ENCODE measurements at places on chromosomes 13 and 19.

- peak; percentile 82 for DNase-seq
Measured at GRCh38 chr19:49677901-49678674, 1.0 kb downstream of the PRMT1 start.

- DNase-seq: no peak
Measured at GRCh38 chr13:25873242-25873612, 178.6 kb downstream of the SHISA2 start.

DNA sequence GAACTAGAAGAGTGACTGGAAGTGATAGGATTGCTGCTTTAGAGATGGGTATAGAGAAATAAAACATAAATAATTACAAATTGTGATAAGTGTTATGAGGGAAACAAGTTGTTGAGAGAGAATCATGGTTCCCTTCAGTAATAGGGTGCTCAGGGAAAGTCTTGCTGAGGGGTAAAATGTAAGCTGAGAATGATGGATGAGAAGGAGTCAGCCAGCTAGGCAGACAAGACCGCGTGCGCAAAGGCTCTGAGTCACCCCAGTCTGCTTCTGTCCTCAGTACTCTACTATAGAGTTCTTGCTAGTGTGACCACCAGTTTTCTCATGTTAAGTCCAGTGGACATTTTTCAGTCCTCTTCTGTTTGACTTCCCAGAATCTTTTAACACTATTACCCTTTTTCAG lies 39.5 kb downstream of the PCCA start:
- no peak for DNase-seq

GRCh38 chr19:13861392-13861713 lies 15.6 kb upstream of the NANOS3 start:
- DNase-seq: no peak

- no peak for DNase-seq
Measured at GRCh38 chr19:11164296-11164695, 8.7 kb upstream of the SPC24 start.

- peak; percentile 59 for DNase-seq
Measured at GRCh38 chr13:78998630-78999315, 339.8 kb upstream of the OBI1 start.

DNA sequence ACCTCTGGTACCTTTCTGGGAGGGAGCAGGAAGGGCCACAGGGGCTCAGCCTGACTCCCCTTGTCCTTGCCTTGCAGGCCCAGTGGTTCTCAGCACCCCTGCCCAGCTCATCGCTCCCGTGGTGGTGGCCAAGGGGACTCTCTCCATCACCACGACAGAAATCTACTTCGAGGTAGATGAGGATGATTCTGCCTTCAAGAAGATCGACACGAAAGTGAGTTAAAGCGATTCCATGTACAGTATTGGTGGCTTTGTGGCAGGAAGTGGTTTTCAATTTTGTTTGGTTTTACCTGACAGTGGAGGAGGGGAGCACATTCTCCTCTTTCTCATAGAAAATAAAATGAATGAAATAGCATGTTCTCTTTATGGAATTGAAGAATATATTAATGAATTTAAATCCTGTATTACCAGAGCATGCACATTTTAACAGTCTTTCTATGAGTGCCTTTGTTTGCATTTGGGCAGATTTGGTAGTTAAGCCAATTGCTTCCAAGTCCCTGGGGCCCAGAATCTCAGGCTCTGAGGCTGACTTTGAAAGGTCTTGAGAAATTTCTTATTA lies 4.1 kb downstream of the MAB21L1 start:
- peak; percentile 62 for DNase-seq

DNA sequence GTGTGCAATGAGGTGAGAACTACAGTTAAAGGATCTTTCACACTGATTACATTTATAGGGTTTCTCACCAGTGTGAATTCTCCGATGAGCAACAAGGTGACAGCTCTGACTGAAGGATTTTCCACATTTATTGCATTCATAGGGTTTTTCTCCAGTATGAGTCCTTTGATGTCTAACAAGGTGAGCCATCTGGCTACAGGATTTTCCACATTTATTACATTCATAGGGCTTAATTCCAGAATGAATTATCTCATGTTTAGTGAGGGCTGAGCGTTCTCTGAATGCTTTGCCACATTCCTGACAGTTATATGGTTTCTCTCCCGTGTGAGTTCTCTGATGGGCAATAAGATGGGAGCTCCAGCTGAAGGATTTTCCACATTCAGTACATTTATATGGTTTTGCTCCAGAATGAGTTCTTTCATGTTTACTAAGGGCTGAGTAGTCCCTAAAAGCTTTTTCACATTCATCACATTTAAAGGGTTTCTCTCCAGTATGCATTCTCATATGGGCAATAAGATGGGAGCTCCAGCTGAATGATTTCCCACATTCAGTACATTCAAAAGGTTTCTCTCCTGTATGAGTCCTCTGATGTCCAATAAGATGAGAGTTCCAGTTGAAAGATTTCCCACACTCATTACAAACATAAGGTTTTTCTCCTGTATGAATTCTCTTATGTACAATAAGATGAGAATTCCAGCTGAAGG lies 4.4 kb upstream of the C19orf18 start:
- DNase-seq: no peak

DNA sequence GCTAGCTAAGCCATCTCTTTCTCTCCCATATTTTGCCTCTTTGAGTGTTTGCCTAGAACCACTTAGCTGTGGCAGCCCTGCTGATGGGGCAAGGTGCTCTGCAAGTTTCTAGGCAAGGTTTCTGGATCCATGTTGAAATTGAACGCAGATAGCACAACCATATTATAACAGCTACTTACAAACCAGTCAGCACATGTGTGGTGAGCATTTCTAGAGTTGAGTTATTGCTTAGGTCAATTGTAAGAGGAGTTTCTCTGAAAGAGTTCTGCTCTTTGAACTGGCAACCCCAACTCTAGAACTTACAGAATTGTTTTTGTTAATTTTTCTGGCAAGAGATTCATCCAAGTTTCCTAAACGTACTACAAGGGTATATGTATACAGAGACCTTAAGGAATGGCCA lies 103.3 kb downstream of the GGACT start:
- DNase-seq: no peak

DNA sequence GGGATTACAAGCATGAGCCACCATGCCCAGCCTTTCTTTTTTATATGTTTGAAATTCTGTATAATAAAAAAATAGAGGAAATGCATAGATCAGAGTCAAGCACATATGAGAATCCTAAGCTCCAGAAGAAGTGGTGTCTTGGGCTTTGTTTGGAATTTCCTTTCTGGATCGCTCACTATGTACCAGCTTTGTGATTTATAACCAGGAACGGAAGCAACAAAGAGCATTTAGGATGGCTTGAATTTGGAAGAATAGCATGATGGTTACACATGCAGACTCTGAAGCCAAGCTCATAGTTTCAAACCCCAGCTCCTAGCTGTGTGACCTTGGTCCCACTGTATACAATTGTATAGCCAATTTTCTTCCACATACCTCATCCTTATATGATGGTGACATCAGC lies 28.0 kb upstream of the SLC15A1 start:
- DNase-seq: no peak

- DNase-seq: no peak
Measured at GRCh38 chr19:18515959-18516358, 5.9 kb downstream of the ELL start.

- no peak for DNase-seq
Measured at GRCh38 chr13:110057052-110057451, 249.9 kb downstream of the COL4A1 start.

DNA sequence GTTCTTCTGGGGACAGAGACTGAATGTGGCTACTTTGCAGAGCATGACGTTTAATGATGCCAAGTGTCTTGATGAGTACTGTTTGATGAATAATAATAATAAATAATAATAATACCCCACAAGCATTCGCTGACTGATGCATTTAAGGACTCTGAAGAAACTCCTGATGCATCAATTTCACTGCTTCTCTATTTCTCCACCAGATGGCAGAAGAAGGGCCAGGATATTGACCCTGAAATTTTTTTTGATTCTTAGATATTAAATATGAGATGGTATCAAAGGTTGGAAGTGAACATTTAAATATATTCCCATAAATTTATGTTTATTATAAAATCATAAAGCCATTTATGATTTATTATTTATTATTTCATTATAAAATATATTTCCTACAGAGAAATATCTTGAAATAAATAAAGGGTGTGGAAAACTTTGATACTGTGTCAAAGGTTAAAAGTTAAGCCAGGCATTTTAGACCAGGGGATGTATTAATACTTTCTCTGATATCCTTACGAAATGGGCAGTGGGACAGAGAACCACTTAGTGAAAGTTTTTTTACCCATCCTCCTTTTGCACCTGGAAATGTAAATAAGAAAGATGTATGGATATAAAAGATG lies 170.9 kb downstream of the LACC1 start:
- DNase-seq: peak; percentile 9

- DNase-seq: no peak
Measured at GRCh38 chr19:7304200-7304599, 10.0 kb upstream of the INSR start.

DNA sequence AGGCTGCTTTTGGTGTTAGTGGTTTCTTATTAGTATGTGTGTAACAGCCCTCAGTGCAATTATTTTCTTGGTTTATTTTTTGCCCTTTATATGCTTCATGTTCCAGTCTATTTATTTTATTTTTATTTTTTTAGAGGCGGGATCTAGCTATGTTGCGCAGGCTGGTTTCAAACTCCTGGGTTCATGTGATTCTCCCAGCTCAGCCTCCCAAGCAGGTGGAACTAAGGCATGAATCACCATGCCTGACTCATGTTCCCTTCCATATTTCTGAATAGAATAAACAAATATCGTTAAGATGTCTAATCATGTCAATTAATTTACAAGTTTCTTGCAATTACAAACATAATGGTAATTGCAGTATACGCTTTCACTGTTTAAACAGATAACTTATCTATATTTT lies 11.7 kb downstream of the SKA3 start:
- DNase-seq: no peak

GRCh38 chr13:111139452-111139851 lies 24.3 kb downstream of the ARHGEF7 start:
- DNase-seq: peak; percentile 59

DNA sequence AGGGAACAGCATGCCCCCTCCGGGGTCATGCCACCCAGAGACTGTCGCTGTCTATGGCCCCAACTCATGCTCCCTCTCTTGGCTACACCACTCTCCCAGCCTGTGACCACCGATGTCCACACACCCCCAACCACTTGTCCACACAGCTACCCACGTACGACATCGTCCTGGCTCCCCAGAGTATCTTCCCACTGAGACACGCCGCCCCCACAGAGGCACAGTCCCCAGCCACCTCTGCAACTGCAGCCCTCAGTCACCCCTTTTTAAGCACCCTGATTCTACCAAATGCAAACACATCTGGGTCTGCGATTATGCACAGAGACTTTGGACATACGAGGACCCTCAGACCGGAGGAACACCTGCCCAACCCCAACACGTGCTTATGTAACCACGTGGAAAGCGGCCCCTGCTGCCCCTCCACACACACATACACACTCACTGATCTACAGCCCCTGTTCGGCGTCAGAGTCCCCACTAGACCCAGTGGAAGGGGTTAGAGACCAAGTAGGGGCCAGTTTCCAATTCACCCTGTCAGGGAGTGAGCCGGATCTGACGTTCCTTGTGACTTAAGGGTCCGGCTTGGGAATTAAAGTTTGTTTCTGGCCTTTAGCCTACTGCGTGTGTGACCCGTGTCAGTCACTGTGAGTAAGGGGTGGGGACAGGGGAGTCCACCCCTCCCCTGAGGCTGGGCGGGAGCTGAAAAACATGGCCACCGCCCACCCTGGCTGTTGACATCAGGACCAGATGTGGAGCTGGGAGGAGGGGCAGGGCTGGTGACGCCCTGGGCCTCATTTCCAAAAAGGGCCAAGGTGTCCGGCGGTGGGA lies 11.9 kb upstream of the AXL start:
- DNase-seq: no peak

- DNase-seq: peak; percentile 72
Measured at GRCh38 chr13:85806553-85807175, 7.4 kb upstream of the SLITRK6 start.

DNA sequence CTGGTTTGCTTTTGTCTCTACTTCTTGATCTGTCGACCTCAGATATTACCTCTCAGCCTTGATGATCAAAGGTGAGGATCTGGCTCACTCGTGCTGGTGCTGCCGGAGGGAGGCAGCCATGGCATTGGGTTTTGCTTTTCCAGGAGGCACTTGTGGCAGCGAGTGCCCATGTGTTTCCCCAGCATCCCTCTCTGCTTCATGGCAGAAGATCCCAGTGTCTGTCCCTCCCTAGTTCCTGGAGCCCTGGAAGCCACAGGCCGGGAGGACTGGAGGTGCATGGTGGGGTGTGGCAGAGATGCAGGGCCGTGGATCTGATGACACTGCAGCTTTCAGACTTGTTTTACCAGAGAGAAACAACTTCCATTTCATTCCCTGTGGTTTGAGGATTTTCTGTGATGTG lies 47.5 kb downstream of the ANKRD10 start:
- DNase-seq: no peak

- DNase-seq: no peak
Measured at GRCh38 chr19:18274781-18275356, 617 bp upstream of the IQCN start.

- DNase-seq: no peak
Measured at GRCh38 chr13:51237887-51238286, 15.7 kb downstream of the FAM124A start.
